Esophagus squamous epithelium (tissue), 5 donors: ENCODE measurements at places on chromosomes 13 and 19.

- no peak for DNase-seq
These were observed 136.3 kb downstream of the SPRY2 start for GRCh38 chr13:80204642-80205041.

DNA sequence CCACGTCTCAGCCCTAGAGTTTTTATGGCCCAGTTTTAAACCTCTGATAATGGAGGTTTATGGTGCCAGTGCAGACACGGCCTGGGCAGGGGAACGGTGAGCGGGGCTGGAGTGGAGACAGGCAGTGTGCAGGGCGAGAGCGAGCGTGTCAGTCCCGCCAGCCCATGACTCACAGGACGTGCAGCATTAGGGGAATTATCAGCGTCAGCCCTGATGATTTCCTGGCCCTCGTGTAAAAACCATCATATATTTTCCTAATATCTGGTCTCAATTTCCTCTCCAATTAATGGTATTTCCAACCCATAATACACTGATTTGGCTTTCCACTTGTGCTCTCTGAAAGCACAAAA lies 104.6 kb upstream of the VSTM2B start:
- DNase-seq, result no peak

- DNase-seq, result no peak
These were observed 39.4 kb upstream of the KATNAL1 start for GRCh38 chr13:30346789-30347167.

DNA sequence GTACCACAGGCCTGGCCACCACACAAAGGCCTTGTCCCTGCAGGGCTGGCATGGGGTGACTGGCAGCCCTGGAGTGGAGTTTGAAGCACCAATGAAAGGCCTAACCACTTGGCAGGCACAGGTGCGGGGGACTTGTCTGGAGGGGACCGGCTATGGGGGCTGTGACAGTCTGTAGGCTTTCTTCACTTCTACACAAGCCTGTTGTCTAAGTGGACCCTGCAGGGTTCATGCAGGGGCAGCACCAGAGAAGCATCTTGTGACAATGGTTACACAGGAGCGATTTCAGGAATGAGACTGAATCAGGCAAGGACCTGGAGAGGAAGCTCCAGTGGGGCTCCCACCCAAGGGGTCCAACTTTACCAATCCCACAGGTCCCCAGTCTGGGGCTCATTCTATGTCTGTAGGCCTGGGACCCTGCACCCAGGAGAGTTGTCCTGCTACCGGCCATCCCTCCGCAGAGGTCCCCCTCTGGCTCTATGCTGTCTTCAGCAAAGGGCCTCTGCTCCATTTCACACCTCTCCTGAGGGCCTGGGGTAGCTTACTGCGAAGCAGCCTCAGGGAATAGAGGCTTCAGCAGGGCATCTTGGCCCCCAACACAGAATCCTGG lies 2.3 kb upstream of the ZNF837 start:
- no peak for DNase-seq

- no peak for DNase-seq
These were observed 56.6 kb downstream of the PDS5B start for GRCh38 chr13:32642858-32643257.

DNA sequence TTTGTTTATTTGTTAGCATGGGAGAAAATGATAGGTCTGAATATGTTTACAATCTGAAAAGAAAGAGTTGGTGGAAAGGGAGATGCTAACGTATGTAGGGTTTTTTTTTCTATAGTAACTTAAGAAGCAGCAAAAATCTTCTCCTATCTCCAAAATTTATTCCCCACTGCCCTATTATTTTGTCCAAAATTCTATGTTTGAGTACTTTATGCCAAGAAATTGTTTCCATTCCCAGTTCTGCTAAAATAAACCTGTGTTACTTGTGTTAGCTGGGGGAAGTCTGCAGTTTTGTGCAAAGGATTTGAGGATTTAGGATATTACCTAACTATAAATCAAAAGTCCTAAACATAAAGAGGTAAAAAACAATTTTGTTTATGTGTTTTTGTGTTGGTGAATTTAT lies 2770.4 kb upstream of the PCDH20 start:
- DNase-seq, result no peak
